Anterior cingulate cortex (tissue), 58 donors: ENCODE measurements at places on chromosomes 3 and 15.

DNA sequence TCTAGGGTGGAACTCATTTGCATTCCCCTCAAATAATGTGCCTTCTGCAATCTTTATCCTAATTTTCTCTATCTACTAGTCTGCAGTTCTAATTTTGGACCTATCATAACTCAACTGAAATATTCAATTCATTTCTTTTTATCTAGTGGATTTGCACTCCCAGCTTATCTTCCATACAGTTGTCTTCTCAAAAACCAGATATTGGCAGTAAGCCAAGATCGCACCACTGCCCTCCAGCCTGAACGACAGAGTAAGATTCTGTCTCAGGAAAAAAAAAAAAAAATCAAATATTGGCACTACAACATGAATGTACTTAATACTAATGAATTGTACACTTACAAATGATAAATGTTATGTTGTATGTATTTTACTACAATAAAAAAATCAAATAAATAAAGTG, 18.0 kb upstream of the CHMP2B start:
- DNase-seq = no peak

GRCh38 chr3:12643010-12643380, 20.9 kb downstream of the RAF1 start:
- no peak for DNase-seq

- DNase-seq = no peak
Measured at GRCh38 chr3:7254251-7254650, 393.3 kb downstream of the GRM7 start.

DNA sequence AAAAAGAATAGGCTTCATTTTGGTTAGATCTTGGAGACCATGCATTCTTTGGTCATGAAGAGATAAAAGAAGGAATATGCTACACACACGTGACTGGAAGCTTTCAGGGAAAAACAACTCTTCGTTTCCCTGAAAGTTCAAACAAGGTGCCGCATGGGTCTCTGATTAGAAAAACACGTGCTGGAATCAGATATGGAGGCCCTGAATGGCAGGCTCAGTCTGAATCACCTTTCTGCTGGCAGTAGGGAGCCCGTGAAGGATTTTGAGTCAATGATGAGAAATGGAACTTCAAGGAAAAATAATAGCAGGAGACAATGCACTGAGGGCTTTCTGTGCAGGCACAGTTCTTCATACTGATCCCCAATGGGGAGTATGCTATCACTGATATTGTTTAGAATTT, 99.8 kb upstream of the LRRN1 start:
- DNase-seq = no peak

- DNase-seq = no peak
Measured at GRCh38 chr15:98397419-98397818, 250.9 kb upstream of the IGF1R start.

DNA sequence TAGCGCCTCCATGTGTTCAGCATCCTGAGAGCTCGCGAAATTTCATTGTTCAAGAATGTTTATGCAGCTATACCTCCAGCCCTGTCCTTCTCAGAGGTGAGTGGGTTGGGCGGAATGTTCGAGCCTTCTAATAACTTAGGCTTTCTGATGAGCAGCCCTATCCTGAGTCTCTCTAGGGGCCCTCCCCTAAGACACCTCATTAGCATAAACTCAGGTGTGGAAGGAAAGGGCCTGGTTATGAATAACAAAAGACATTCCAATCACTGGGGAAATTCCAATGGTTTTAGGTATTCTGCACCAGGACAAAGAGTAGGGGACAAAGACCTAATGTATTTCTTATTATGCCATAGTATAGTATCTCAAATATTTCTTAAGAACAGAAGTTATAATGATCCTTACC, 138.1 kb upstream of the PDZRN3 start:
- DNase-seq = no peak

DNA sequence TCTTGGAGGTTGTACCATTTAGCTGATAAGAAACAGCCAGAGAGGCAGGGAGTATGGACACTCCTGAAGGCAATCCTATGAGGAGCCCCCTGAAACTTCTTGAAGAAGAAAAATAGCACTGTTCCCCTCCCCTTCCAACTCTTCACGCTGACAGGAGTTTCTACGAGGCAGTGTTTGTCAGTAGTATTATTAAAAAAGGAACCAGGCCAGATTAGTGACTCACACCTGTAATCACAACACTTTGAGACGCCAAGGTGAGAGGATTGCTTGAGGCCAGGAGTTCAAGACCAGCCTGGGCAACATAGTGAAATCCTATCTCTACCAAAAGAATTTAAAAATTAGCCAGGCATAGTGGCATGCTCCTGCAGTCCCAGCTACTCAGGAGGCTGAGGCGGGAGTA, 38.7 kb downstream of the WWTR1 start:
- DNase-seq = no peak
